H9 (cell line): ENCODE measurements at places on chromosomes 4 and X. TPM values are rescaled to one million over a fixed set of nuclear protein-coding genes. Genes with fewer than 3 reads are reported as not detected.

GRCh38 chr4:148692242-148692641 lies 250.0 kb upstream of the NR3C2 start:
- no peak for DNase-seq
- no peak overlapping the region for H3K27ac ChIP-seq
- H3K4me3 ChIP-seq, result no peak overlapping the region
- no peaks in the 10 kb centered on the region for H3K4me1 ChIP-seq

DNA sequence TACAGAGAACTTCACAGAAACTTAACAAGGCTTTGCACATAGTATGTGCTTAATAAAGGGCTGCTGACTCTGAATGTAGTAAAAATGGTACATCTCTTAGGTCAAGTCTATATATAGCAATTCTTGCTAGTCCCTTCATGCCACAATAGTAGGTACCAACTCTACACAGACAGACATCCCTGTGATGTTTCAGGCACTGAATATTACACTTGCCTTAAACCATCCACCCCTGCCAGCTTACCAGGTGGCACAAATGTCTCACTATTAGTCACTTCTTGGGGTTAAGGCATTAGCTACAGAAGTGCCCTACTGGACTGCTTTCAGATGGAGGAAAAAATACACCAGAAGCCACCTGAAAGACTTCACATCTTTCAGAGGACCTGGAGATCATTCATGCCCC lies 86.3 kb upstream of the CITED1 start:
- peaks cover 7% of the 10 kb centered on the region for H3K4me1 ChIP-seq
- H3K27me3 ChIP-seq, result no peaks in the 10 kb centered on the region
- no peak for DNase-seq
- no peak overlapping the region for H3K4me3 ChIP-seq

GRCh38 chrX:10597871-10598270 lies 22.5 kb downstream of the MID1 start:
- peaks cover 14% of the 10 kb centered on the region for H3K36me3 ChIP-seq
- no peak overlapping the region for H3K27ac ChIP-seq
- no peaks in the 10 kb centered on the region for H3K27me3 ChIP-seq
- peaks cover 3% of the 10 kb centered on the region for H3K4me1 ChIP-seq
- DNase-seq, result no peak
- no peak overlapping the region for H3K4me3 ChIP-seq

DNA sequence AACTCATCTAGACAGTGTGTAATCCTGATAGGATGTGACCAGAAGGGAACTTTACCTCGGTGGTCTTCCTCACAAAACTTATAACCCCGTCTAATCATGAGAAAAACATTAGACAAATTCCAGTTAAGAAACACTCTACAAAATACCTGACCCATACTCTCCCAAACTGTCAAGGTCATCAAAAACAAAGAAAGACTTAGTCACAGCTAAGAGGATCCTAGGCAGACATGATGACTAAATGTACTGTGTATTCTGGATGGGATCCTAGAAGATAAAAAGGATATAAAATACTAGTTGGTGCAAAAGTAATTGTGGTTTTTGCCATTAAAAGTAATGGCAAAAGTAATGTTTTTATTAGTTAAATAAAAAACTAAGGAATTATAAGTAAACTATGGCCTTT lies 81.6 kb downstream of the DTHD1 start:
- no peak for DNase-seq
- H3K4me1 ChIP-seq, result no peaks in the 10 kb centered on the region
- H3K4me3 ChIP-seq, result no peak overlapping the region

- H3K4me1 ChIP-seq, result no peaks in the 10 kb centered on the region
- no peak overlapping the region for H3K27ac ChIP-seq
- DNase-seq, result no peak
- H3K4me3 ChIP-seq, result no peak overlapping the region
Observed at GRCh38 chr4:98633159-98633558, 25.3 kb downstream of the TSPAN5 start.

Gene AMTN
- total RNA-seq, result not detected in 2 replicates

- no peak for DNase-seq
- H3K4me1 ChIP-seq, result no peaks in the 10 kb centered on the region
- H3K27me3 ChIP-seq, result no peaks in the 10 kb centered on the region
Observed at GRCh38 chr4:121096191-121096590, 23.9 kb upstream of the NDNF start.

- no peak for DNase-seq
- no peaks in the 10 kb centered on the region for H3K27me3 ChIP-seq
- H3K36me3 ChIP-seq, result peaks cover 9% of the 10 kb centered on the region
- H3K4me3 ChIP-seq, result no peak overlapping the region
- no peaks in the 10 kb centered on the region; the same call in 1 of the 2 replicates for H3K4me1 ChIP-seq
Observed at GRCh38 chrX:96752781-96753180, 68.1 kb downstream of the DIAPH2 start.

DNA sequence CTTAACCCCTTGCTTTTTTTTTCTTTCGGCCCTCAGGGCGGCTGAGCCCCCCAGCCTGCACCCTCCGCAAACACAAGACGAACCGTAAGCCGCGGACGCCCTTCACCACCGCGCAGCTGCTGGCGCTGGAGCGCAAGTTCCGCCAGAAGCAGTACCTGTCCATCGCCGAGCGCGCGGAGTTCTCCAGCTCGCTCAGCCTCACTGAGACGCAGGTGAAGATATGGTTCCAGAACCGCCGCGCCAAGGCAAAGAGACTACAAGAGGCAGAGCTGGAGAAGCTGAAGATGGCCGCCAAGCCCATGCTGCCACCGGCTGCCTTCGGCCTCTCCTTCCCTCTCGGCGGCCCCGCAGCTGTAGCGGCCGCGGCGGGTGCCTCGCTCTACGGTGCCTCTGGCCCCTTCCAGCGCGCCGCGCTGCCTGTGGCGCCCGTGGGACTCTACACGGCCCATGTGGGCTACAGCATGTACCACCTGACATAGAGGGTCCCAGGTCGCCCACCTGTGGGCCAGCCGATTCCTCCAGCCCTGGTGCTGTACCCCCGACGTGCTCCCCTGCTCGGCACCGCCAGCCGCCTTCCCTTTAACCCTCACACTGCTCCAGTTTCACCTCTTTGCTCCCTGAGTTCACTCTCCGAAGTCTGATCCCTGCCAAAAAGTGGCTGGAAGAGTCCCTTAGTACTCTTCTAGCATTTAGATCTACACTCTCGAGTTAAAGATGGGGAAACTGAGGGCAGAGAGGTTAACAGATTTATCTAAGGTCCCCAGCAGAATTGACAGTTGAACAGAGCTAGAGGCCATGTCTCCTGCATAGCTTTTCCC lies 3.4 kb downstream of the MSX1 start:
- peak overlapping the region; percentile 28; the same call in 2 of the 3 replicates for H3K4me3 ChIP-seq
- DNase-seq, result no peak
- peaks cover 2% of the 10 kb centered on the region; the same call in 1 of the 3 replicates for H3K36me3 ChIP-seq
- H3K4me1 ChIP-seq, result 0 out of 2 replicates have a peak, but pooled peaks cover 3% of the 10 kb centered on the region
- H3K27ac ChIP-seq, result no peak overlapping the region

Gene TCEAL6
- total RNA-seq, result not detected in 2 replicates

Gene DOK7
- total RNA-seq, result 0.26 TPM in 1 of 2 replicates, not detected in the other

- H3K4me3 ChIP-seq, result no peak overlapping the region
- H3K4me1 ChIP-seq, result no peaks in the 10 kb centered on the region
- no peaks in the 10 kb centered on the region for H3K36me3 ChIP-seq
- H3K27me3 ChIP-seq, result no peaks in the 10 kb centered on the region
Observed at GRCh38 chr4:35229021-35229420, 1015.3 kb downstream of the ARAP2 start.

DNA sequence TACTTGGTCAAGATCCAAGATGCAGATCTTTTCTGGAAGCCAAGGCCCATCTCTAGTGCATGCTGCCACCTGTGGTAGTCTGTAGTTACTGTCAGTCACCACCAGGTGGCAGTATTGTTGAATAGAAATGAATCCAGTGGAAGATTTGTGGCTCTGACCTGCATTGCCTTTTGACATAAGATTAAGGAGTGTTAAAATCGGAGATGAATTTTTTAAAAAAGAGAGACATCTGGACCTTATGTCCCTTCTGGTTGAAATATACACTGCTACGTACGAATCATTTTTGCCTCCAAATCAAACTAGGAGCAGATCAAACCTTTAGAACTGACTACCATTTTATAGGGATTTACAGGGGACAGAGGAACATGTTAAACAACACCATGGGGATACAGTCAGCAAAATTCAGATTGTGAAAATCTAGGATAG lies 46.9 kb upstream of the RHOH start:
- no peaks in the 10 kb centered on the region for H3K4me1 ChIP-seq
- H3K4me3 ChIP-seq, result no peak overlapping the region
- no peak overlapping the region for H3K27ac ChIP-seq
- H3K27me3 ChIP-seq, result no peaks in the 10 kb centered on the region

Gene ATXN3L
- total RNA-seq, result not detected in 2 replicates

GRCh38 chr4:78296261-78296660 lies 239.1 kb downstream of the FRAS1 start:
- no peaks in the 10 kb centered on the region for H3K27me3 ChIP-seq
- no peak overlapping the region for H3K27ac ChIP-seq
- no peaks in the 10 kb centered on the region for H3K4me1 ChIP-seq
- no peak overlapping the region for H3K4me3 ChIP-seq
- peaks cover 29% of the 10 kb centered on the region for H3K36me3 ChIP-seq

DNA sequence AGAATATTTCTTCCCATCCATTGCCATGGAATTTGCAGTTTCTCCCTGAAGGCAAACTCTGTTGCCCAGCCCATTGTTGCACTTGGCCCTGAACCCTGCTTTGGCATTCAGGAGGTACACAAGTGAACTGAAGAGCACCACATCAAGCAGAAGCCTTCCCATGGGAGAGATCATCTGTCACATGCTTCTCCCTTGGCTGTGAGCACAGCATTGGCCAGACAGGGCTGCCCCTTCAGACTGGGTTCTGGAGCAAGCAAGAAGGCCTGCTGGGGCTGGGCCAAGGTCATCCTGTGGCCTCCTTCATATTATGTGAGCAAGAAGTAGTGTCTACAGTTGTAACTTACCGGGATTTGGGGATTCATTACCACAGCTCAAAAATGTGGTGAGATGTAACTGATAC lies 22.7 kb downstream of the SCML1 start:
- no peak overlapping the region for H3K27ac ChIP-seq
- H3K27me3 ChIP-seq, result no peaks in the 10 kb centered on the region
- H3K36me3 ChIP-seq, result no peaks in the 10 kb centered on the region
- H3K4me1 ChIP-seq, result no peaks in the 10 kb centered on the region
- no peak for DNase-seq

DNA sequence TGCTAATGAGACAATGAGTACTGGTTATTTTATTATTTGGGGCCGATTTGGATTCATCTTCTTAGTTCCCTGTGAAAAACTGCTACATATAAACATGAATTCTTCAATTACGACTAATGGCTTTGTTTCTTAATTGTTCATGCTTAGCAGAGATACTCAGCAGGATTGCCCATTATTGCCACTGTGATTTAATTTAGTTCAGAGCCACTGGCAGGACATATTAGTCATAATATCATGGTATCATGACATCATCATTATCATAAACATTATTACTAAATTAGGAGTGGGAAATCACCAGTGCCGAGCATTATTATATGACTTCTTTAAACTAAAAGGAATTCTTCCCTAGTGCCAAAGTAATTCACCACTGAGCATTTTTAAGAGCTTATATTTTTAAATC lies 201.4 kb downstream of the SPOCK3 start:
- no peak for DNase-seq
- H3K27ac ChIP-seq, result no peak overlapping the region
- H3K36me3 ChIP-seq, result no peaks in the 10 kb centered on the region
- no peaks in the 10 kb centered on the region for H3K27me3 ChIP-seq

- peaks cover 6% of the 10 kb centered on the region; the same call in 1 of the 2 replicates for H3K4me1 ChIP-seq
- H3K4me3 ChIP-seq, result no peak overlapping the region
- H3K27me3 ChIP-seq, result no peaks in the 10 kb centered on the region
- no peak overlapping the region for H3K27ac ChIP-seq
- DNase-seq, result no peak
- no peaks in the 10 kb centered on the region for H3K36me3 ChIP-seq
Observed at GRCh38 chr4:180794333-180794732, 1448.9 kb upstream of the TENM3 start.

DNA sequence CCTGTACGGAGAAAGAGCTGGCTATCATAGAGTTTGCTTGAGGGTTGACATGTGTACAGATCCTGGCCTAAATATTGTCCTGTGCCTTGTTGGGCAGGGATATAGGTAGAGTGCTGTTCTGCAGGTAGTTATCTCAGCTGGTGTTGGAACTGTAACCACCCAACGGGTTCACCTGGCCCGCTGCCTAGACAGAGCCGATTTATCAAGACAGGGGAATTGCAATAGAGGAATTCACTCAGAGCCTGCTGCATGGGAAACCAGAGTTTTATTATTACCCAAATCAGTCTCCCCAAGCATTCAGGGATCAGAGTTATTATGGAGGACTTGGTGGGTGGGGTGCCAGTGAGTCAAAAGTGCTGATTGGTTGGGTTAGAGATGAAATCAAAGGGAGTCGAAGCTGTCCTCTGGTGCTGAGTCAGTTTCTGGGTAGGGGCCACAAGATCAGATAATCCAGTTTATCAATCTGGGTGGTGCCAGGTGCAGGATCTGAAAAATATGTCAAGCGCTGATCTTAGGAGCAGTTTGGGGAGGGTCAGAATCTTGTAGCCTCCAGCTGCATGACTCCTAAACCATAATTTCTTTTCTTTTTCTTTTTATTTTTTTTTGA lies 42.5 kb upstream of the XIAP start:
- H3K27me3 ChIP-seq, result no peaks in the 10 kb centered on the region
- no peak for DNase-seq
- no peaks in the 10 kb centered on the region for H3K4me1 ChIP-seq
- no peak overlapping the region for H3K4me3 ChIP-seq

Gene AFM
- not detected in 2 replicates for total RNA-seq

- DNase-seq, result peak; percentile 26
- no peak overlapping the region for H3K4me3 ChIP-seq
- peaks cover 7% of the 10 kb centered on the region; the same call in 1 of the 2 replicates for H3K4me1 ChIP-seq
- H3K27ac ChIP-seq, result no peak overlapping the region
Observed at GRCh38 chr4:172709376-172709775, 459.2 kb upstream of the GALNT7 start.

- DNase-seq, result no peak
- H3K4me1 ChIP-seq, result peaks cover 3% of the 10 kb centered on the region; the same call in 1 of the 2 replicates
- H3K36me3 ChIP-seq, result no peaks in the 10 kb centered on the region
- no peaks in the 10 kb centered on the region for H3K27me3 ChIP-seq
- H3K4me3 ChIP-seq, result no peak overlapping the region
Observed at GRCh38 chr4:89049853-89050252, 7.1 kb downstream of the FAM13A start.

DNA sequence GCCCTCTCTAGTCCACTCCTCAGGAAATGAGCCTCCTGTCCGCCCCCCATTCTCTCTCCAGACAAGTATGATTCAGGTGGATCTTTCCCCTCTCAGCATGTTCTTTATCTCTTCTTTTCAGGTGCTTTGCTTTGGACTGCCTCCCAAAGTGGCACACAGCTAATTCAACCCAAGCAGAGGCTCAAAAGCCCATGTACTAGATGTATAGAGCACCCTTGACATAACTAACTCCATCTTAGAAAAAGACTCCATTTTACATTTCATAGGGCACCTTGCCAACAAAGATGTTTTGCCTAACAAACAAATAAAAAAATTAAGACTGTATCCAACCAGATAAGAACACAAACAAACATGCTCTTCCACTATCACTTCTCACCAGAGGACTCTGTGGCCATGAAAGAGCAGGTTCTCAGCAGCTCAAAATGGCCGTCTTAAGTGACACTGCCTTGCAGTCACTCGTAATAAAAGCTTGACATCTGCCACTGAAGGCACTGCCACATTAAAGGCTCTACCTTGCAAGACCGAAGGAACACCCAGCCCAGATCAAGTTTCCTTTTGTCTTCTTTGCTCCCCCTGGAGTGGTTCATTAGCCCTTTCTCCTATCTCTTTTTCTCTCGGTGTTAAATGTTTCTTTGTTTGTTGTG lies 84.9 kb upstream of the TAB3 start:
- DNase-seq, result no peak
- H3K4me1 ChIP-seq, result peaks cover 3% of the 10 kb centered on the region; the same call in 1 of the 2 replicates
- H3K27ac ChIP-seq, result no peak overlapping the region
- no peaks in the 10 kb centered on the region for H3K27me3 ChIP-seq

GRCh38 chrX:71217298-71217697 lies 5.7 kb upstream of the GJB1 start:
- H3K36me3 ChIP-seq, result no peaks in the 10 kb centered on the region; the same call in 1 of the 2 replicates
- no peak for DNase-seq
- H3K4me1 ChIP-seq, result no peaks in the 10 kb centered on the region
- no peak overlapping the region for H3K4me3 ChIP-seq
- H3K27me3 ChIP-seq, result no peaks in the 10 kb centered on the region
- H3K27ac ChIP-seq, result no peak overlapping the region
